Activated CD4-positive, alpha-beta T cell treated with anti-CD3 and anti-CD28 coated beads for 4 hours (primary cell): ENCODE measurements at places on chromosomes 5 and 9.

GRCh38 chr9:34125681-34126206, 754 bp downstream of the DCAF12 start:
- no peak for DNase-seq

DNA sequence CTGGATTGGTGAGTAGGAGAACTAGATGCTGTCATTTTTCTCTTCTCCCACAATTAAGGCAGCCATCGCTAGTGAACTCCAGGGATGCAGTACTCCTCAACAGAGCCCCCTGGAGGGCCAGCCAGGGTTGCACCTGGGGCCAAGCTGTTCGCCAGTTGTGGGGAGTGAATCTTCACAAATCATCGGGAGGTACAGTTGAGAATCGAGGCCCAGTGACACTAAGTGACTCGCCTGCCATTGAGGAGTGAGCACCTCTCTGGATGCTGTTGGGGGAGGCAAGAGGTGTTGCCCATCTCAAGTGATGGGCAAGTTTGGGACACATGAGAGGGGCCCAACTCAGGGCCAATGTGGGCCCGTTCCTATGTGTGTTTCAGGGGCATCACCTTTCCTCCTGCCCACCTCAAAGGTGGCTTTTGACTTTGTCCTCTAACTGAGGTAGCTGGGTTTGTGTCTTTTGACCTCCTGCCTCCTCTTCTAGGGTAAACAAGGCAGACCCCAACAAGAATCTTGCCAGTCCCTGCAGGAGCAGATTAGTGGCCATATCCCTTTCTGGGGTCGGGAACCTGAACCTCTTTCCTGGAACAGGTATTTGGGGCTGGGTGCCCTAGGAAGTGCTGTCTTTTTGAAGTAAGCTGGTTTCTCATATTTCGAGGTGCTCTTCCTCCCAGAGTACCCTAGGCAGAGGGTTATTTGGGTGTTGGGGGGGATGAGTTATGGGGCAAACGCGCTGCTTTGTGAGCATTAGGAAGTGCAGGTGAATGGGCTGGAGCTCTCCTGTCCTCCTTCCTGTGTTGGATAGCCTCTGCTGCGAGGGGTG, 181.2 kb downstream of the MACROH2A1 start:
- DNase-seq: no peak

GRCh38 chr9:129587487-129588262, 33.2 kb downstream of the C9orf50 start:
- no peak for DNase-seq

- no peak for DNase-seq
These were observed 48.9 kb upstream of the SPIN1 start for GRCh38 chr9:88339317-88339716.

DNA sequence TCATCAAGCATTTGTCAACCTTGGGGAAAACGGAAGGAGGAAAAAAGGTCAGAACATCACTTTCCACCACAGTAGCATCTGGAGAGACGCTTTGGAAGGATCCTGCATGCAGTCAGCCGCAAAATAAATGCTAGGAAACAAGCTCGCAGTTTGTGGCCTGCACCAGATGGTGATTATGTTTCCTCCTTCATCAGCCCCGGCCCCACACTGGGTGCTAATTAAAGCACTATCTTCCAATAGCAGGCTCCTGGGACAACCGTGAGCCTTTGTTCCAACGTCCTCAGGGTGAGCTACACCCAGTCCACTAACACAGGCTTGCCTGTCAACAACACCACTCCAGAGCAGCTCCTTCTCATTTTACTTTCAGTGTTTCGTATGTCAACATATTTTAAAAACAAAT, 64.0 kb downstream of the RNF130 start:
- no peak for DNase-seq

GRCh38 chr5:131423056-131423455, 159.2 kb downstream of the CDC42SE2 start:
- DNase-seq: no peak

DNA sequence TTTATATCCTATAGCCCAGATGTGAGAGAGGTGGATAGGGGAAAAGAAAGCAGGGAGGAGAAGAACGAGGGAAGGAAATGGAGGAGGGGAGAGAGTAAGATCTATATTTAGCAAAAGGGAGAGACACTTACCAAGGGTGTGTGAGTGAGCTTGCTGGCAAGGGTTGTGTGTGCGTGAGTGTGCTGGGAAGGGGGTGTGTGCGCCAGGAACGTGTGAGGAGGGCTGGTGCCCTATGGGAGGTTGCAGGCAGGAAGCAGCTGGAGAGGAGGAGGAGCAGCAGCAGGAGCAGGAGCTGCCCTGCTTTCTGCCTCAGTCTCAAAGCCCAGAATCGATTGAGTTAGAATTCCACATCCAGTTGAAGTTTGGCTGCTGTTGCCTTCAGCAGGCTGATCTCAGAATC, 148.3 kb upstream of the RUSC2 start:
- no peak for DNase-seq

GRCh38 chr5:132865668-132866341, 464 bp downstream of the GDF9 start:
- no peak for DNase-seq

DNA sequence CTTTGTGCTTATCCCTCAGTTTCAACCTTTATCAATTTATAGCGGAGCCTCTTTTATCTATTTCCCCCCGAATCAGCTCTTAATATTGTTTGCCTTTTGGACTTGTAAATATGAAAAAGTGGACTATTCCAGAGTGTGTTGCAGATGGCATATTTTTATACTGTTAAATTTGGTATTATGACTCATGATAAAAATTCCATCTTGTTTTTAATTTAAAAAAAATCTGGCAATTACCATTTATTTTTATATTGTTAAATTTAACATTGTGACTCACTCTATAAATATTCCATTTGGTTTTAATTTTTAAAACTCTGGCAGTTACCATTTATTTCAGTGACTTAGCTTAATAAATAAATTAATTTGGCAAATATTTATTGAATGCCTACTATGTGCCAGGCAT, 37.5 kb downstream of the RBM27 start:
- no peak for DNase-seq

DNA sequence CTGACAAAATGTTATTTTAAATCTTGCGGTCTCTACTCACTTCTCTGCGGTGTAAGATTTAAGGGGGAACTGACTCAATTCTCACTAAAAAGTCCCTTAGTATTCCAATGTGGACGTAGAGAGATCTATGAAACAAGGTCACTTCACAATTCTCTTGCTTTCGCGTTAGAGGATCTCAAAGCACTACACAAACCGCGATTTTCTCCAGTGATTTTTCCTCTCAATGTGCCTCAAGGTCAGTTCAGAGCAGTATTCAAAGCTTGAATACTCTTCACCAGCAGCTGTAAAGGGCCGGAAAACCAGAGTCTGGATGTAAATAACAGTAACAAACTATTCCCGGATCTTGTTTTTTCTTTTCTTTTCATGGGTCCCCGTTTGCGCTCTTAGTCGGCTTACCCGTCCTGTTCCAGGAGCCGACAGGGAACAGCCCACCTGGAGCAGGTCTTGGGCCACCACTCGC, 128.2 kb downstream of the TMEM161B start:
- no peak for DNase-seq

DNA sequence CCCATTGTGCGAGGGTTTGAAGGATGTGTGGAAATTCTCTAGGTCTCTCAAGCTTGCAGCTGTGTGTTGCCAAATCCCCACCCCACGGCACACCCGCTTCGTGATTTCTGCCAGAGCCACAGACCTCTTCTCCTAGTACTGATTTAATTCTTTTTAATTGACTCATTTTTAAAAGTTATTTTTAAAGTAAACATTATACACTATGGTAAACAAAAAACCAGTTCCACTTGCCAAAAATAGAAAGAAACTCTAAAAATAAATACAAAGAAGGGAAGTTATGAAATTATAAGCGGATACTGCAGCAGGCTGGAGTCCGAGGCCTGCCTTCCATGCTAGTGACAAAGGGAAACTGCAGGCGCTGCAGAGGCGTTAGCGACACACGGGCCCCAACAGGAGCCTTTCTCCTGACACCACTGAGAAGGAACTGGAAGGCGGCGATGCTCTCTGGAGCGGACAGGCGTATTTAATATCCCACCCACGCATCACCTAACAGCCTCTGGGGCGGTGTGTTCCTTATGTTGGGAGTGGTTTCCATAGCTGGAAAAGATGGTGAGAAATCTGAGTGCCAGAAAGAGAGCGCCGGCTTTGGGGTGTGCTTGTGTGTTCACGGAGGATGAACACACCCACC, 122.5 kb downstream of the COL23A1 start:
- DNase-seq: no peak

DNA sequence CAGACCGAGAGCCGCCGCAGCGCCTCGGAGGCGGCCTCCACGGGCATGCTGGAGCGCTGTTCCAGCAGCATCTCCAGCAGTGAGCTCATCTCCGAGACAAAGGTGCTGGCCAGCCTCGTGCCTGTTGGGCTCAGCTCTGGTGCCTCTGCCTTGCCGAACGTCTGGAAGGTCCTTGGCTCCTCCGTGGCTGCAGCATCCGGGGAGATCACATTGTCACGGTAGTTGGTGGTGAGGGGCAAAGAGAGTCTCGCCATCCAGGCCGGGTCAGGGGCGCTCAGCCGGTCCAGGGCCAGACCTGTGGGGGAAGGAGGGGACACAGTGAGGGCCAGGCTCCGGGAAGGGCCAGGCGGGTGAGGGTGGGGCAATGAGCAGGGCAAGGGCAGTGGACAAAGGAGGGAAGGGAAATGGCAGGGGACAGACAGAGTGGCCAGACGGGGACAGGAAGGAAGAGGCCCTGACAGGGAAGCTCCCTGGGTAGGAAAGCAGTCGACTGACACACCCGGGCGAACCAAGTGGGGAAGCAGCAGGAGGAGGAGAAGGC, 12.4 kb downstream of the PCDH12 start:
- no peak for DNase-seq

DNA sequence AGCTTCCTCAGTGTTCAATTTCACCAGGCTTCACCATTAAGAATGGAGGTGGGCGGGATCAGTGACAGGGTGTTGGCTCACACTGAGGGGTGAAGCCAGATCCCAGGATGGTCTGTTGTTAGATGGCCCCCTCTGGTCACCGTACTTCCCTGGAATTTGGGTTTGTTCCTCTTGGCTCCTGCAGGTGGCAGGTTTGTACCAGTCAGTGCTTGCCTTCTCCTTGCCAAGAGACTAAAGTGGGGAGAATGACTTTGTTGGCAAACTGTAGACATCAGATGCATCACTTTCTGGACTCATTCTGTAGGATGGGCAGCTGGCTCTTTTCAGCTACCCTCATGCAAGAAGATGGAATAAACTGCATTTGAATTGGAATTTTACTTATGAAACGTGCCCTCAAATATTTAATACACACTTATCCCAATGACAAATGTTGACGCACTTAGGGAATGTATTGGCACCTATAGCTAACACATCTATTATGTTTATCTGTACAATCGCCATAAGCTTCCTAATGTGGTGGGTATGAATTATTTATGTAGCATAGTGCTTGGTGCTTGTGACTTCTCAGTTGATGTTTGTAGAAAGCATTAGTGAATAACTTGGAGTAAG, 31.4 kb upstream of the ANKRD55 start:
- no peak for DNase-seq

DNA sequence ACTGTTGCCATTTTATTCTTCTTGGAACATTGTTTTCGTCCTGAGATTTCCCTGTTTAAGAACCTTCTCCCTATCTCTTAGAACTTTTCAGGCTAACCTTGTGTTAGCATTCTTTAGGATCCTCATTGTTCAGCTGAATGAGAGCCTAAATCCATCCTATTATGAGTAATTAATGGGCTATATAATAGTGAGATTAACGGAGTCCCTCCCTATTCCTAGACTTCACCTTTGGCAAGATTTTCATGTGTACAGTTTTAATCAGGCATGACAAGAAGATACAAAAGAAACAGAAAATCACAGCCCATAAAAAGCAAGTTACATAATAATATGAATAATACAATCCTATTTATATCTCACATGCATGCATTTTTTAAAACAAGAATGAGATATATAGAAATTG, 9.1 kb upstream of the MSMP start:
- DNase-seq: no peak

GRCh38 chr5:138230981-138231589, 18.0 kb upstream of the CDC23 start:
- no peak for DNase-seq

GRCh38 chr5:99331061-99331460, 402.3 kb upstream of the CHD1 start:
- DNase-seq: no peak

GRCh38 chr5:72618708-72619107, 111.5 kb upstream of the ZNF366 start:
- DNase-seq: no peak

DNA sequence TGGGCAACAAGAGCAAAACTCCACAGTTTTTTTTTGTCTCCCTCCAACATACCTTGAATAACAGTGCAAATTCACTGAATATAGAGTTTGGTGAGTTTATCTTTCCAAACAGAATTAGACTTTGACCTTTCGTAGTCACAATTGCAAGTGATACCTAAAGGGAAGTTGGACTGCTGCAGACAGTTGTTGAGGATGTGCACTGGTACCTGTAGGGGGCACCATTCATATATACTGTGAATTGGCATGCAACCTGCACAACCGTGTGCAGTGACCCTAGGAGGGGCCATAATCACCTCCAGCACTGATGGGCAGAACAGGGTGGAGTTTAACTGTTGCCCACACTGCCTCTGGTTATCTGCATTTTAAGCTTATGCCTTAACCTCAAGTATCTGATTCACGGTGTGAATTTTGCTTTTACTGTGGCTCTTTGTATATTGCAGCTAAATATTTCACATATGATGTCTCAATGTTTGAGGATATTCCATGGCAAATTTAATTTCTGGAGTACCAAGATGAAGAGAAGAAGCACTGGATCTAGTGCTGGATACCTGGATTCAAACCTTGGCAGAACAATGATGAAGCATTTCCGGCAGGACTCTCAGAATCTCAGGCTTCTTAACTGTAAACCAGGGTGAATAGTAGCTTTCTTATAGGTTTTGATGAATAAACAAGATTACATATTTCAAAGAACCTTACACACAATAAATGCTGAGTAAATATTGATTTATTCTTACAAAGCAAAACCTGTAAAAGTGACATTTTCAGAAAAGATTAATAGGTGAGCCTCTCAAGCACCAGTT, 144.3 kb downstream of the ACTBL2 start:
- no peak for DNase-seq

- DNase-seq: no peak
These were observed 20.3 kb downstream of the RAI14 start for GRCh38 chr5:34676416-34676815.
